WTC11 (cell line): ENCODE measurements at places on chromosomes 12 and 14. TPM values are rescaled to one million over a fixed set of nuclear protein-coding genes. Genes with fewer than 3 reads are reported as not detected.

GRCh38 chr12:75784591-75784990, 247.0 kb downstream of the PHLDA1 start:
- DNase-seq: no peak

GRCh38 chr14:106395456-106396050, 869.2 kb downstream of the TMEM121 start:
- no peak for DNase-seq

- no peak for DNase-seq
Measured at GRCh38 chr14:64696355-64696857, 7.8 kb upstream of the PLEKHG3 start.

DNA sequence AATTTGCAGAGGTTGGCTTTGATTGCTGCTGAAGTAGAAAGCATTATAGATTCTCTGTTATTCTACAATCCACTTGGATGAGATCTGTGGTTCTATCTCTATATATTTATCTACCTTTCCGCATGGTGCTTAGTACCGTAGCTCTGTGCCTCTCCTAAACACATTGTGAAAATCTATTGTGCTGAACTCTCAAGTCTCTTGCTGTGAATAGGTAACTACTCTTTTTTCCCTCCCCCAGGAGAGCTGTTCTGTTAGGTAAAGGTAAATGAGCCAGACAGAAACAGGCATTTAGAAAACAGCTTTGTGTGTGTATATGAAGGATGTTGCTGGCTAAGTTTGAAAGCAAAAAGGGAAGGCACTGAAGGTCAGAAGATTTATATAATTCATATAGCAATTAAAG, 112.6 kb downstream of the BRMS1L start:
- DNase-seq: no peak

DNA sequence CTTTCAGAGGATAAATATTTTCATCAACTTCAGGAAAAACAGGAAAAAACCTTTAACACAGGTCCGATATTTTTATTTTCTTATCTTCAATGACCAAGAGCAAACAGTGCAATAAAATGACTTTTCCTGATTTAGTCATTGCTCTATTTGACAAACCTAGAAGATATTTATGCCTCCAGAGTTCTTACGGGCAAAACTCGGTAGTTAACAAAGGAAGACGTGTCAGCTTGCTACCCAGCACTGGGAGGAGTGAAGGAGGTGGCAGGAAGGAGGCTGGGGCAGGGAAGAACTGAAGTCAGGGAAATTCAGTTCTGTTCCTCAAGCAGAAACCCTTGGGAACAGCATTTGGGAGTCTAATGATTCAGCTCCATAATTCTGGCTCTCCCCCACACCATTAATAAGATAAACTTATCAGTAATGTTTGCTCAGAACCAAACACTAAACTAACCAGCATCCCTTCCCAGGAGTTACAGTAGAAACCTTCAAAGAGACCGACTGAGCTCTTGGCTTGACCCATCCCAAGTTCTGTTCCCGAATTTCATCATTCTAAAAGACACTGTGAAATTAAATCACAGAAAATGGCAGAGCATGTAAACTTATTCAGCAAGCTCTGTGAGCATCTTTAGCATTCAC, 163.3 kb downstream of the APAF1 start:
- no peak for DNase-seq

DNA sequence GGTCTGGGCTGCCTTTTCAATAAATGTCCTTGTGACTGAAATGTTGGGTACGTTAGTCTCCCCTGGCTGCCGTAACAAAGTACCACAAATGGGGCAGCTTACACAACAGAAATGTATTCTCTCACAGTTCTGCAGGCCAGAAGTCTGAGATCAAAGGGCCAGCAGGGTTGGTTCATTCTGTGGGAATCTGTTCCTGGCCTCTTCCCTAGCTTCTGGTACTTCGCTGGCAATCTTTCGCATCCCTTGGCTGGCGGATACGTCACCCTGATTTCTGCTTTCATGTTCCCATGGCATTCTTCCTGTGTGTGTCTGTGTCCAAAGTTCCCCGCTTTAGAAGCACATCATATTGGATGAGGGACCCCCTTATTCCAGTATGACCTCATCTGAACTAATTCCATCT, 95.8 kb upstream of the NCOR2 start:
- DNase-seq: no peak

CCDC184 gene
- total RNA-seq: 1.4 to 1.6 TPM (median 1.5 TPM) in 3 replicates

APOF gene
- 0.11 TPM in 1 of 3 replicates, not detected in the others for total RNA-seq
